ENCODE measurements at places on chromosomes 12 and 14.

GRCh38 chr14:95303552-95303951, 16.2 kb downstream of the CLMN start:
- no peak for DNase-seq

DNA sequence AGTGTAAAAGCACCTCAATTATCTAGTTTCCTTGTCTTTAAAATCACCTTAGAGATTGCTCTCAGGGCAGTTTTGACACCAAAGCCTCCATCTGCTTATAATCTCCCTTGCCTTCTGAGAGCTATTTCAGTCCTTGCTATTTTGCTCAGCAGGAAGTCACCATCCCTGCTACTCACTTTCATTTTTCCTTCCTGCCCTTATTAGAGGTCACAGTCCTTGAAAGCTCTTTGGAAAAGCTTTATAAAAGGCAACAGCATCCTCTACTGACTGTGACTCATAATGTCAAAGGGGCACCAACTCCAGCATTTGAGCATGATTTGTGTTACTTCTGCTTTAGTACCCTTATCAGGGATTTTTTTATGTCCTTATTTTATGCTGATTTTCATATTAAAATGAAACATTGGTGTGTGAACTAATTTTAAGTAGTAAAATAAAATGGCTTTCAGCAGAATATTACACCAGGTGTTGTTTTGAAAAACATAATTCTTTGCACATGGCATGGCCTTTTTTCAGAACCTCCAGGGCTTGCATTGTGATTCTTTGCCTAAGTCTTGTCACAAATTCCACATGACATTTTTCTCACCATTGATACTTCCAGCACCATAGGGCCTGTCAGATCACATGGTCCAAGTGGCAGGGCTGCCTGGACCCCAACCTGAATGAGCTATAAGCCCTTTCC, 213.0 kb downstream of the ADAMTS20 start:
- DNase-seq, result no peak

GRCh38 chr14:96599076-96599475, 96.9 kb downstream of the PAPOLA start:
- DNase-seq, result no peak

- DNase-seq, result no peak
Measured at GRCh38 chr14:65310568-65310967, 102.0 kb upstream of the FUT8 start.

GRCh38 chr14:22877000-22877501, 5.5 kb downstream of the LRP10 start:
- DNase-seq, result no peak

DNA sequence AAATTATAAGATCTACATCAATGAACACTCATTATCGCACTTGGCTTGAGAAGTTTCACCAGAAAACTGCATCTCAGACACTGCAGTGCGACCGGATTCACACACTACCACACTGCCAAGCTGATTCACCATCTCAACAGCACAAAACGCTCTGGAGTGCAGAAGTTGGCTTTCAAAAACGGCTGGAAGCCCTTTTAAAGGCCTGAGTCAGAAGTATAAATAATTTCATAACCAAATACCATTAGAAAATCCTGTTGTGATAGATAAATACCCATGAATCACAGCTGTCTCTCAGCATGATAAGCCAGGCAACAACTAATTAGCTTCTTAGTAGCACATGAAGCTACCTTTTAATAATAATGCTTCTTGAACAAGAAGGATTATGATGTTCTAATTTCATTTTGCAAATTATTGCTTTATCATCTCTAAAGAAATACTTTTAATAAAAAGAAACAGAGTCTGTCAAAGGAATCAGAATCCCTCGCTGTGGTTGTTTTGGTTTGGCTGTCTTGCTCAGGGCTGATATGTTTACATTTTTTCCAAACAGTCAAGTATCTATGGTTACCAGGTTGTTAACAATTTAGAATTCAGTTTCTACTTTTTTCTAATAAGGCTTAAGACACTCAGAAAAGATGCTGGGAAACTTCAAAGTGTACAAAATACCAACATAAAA, 51.2 kb downstream of the SLC2A13 start:
- DNase-seq, result no peak

All from activated CD8-positive, alpha-beta memory T cell treated with anti-CD3 and anti-CD28 coated beads for 1 hour (primary cell).